Stimulated activated CD4-positive, alpha-beta T cell treated with anti-CD3 and anti-CD28 coated beads, Interleukin-1b, Interleukin-23, amount 100 ng/mL, for 24 hours (primary cell): ENCODE measurements at places on chromosomes 1 and 21.

GRCh38 chr1:64678366-64678765, 66.5 kb upstream of the RAVER2 start:
- no peak for DNase-seq

DNA sequence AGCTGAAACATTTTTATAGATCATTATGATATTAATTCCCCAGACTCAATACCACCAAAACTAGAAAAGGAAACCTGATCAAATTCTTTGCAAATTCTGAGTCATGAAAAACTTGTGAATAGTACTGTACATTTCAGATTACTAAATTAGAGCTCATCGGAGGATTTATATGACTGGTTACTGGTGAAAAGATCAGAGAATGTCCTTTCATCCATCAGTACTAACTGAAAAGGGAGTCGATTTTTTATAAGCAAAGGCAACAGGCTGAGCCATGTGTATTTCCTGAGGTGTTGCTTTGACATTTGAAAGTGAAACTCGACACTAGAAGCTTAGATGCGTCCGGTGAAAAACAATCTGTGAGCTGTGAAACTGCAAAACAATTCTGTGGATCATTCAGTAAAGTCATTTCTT, 155.7 kb downstream of the TNFSF18 start:
- DNase-seq = no peak

- no peak for DNase-seq
Observed at GRCh38 chr1:85449356-85449755, 15.6 kb downstream of the DDAH1 start.

GRCh38 chr21:21001591-21002100, 3.4 kb downstream of the NCAM2 start:
- DNase-seq = no peak

DNA sequence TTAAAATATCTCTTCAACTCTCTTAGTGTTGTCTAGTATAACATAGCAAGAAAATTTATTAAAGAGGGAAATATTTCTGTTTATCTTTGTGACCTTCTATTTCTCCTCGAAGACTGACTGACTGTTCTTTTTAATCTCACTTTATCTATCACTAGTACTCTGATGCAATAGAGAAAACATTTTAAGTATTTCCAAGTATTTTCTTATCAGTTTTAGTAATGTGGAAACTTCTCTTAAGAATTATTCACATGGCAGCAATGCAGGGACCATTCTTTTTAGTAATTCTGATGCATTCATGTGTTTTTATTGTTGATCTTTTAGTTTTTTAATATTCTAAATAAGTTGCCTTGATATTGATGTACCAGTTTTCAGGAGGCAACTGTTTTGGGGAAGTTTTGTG, 115.7 kb downstream of the NEK7 start:
- no peak for DNase-seq

DNA sequence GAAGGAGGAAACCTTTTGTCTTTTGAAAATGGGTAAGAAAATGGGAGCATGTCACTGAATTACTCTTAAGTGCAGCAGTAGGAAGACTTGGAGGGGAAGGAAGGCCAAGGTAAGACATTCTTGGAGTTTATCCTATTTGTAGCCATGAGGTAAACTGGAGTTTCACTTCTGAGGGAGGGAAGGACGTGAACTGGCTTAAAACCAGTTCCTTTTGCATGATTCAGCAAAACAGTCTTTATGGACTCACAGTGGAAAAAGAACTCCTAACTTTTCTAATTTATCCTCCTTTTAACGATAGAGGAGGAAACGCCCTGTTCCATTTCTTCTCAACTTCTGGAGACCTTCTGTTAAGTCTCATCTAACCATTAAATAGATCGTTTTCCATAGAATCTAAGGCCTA, 2.5 kb downstream of the PRDX6 start:
- no peak for DNase-seq

DNA sequence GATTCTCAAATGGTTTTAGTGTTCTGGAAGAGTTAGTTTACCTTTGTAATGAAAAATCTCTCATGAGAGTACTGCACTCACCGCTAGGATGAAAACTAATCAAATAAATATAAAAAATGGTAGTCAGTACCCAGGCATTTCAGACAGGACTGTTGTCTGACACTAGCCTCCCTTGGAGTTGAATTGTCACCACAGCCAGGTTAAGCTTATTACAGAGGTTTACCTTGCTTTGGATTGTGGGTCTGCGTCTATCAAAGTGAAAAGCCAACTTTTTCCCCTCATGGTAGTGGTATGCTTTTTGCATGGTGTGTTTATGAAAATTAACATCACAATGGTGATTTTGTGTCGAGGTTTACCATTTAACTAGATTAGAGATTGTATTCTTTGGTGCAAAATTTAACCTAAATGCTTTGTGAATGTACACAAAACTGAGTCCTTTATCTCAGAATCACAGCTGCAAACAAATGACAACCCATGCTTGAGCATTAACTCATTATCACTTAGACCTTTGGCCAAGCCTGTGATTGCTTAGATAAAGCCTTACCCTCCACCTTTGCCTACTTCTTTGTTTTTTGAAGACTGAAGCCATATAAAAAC, 20.1 kb downstream of the RAP1A start:
- no peak for DNase-seq

GRCh38 chr1:180881806-180882509, 30.7 kb upstream of the KIAA1614 start:
- no peak for DNase-seq

DNA sequence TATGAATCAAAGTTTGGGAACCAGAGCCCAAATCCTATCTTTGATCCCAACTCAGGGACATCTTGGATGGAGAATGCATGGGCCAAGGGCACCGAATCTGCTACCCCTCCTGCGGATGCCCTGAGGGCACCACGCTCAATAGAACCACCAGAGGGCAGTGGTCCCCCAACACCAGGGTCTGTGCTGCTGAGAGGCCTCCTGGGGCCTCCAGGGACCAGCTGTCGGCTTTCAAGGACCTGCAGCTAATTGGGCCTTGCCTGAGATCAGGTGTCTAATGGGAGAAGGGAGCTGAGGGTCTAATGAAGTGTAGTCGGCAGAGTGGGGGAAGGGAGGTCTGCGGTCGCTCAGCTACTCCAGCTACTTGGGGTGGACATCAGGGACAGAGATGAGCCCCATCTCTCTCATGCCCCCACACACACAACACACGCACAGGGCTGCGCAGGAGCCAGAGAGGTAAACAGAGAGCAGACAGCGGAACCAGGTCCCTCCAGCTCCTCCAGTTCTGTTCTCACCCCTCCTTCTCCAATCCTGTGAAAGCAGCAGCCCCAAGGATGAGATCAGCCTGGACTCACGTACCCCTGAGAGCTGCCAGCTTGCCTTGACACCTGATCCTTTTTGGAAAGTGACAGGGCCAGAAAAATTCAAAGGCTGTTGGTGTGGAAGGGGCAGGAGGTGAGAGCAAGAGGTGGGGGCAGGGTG, 34.9 kb upstream of the PPP1R15B start:
- peak; percentile 62 for DNase-seq
